ENCODE measurements at places on chromosomes 13 and 19. TPM values are rescaled to one million over a fixed set of nuclear protein-coding genes. Genes with fewer than 3 reads are reported as not detected.

PSG5 gene
- total RNA-seq = not detected

ZNF418 gene
- total RNA-seq = 3.7 TPM

SPINT2 gene
- total RNA-seq = 8.0 TPM

FCER2 gene
- total RNA-seq = 0.60 TPM
